AML-193 (cell line): ENCODE measurements at places on chromosomes 6 and 20.

GRCh38 chr6:30914854-30915590, 984 bp downstream of the VARS2 start:
- no peak for DNase-seq

DNA sequence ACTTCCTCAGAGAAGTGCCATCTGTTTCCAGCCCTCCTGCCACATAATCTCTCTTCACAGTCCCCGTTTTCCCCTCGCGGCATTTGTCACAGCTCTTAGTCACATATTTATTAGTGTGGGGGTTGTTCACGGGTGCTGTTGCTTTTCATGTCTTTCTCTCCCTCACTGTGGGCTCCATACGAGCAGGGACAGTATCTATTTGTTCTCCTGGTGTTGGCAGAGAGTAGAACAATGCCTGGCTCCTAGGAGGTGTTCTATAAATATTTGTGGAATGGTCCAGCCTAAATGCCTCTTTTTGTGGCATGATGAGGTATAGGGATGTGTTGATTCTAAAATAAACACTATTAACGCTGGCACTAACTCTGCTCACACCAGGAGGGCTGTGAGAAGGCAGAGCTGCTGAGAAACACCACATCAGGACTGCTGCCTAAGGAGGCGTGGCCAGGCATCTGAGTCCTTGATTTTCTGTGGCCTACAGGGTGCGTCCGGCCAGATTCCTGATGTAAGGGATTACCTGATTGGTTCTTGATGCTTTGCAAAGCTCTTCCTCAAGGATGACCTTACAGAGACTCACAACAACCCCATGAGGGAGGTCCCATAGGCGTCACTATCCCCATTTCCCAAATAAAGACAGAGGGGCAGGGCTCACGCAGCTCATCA, 219.8 kb upstream of the ARID1B start:
- no peak for DNase-seq

- DNase-seq, result no peak
Observed at GRCh38 chr20:48154040-48154765, 368.9 kb upstream of the SULF2 start.

DNA sequence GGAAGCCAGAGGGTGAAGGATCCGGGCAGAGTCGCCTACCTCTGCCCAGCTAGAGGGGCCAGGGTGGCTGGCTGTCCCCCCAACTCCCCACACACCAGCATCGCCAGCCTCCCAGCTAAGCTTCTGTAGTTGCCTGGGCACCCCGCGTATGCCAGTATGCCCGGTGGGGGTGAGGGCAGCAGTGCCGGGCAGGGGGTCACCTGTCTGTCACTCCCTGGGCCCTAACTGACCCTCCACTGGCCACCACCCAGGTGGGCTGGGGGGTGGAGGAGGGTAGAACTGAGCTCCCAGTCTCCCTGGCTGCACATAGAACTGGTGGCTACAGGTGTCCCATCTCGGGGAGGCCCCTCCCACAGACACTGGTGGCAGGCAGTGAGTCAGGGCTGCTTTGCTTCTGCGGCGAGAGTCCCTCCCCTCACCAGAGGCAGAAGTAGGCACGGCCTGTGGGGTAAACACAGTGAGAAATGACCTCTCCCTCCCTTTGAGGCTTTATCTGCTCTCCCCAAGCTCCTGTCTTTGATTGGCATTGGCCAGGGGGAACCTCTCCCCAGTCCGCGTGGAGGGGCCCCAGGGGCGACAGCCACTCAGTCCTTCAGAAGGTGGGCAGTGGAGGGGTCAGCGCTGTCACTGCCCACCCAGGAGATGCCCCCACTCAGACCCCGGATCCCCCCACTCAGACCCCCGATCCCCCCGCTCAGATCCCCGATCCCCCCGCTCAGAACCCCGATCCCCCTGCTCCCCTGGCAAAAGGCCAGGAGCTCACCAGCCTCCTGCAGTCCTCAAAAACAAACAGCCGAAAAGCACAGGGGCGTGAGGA, 2.5 kb downstream of the NTSR1 start:
- peak; percentile 79 for DNase-seq

DNA sequence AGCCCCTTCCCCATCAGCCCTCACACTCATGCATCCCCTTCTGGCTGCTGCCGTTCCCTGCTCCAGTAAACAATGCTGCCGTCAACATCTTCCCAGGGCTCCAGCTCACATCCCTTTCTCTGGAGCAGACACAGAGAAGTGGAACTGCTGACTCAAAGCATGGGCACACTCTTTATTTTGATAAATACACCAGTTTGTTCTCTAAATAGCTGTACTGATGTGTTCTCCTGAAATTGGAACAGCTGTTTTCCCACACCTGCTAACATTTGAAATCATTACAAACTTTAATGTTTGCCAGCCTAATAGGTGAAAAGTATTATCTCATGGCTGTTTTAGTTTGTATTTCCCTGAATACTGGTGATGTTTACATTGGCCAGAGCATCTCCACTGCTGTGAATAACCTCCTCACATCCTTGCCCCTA, 102.1 kb upstream of the NXT1 start:
- no peak for DNase-seq

DNA sequence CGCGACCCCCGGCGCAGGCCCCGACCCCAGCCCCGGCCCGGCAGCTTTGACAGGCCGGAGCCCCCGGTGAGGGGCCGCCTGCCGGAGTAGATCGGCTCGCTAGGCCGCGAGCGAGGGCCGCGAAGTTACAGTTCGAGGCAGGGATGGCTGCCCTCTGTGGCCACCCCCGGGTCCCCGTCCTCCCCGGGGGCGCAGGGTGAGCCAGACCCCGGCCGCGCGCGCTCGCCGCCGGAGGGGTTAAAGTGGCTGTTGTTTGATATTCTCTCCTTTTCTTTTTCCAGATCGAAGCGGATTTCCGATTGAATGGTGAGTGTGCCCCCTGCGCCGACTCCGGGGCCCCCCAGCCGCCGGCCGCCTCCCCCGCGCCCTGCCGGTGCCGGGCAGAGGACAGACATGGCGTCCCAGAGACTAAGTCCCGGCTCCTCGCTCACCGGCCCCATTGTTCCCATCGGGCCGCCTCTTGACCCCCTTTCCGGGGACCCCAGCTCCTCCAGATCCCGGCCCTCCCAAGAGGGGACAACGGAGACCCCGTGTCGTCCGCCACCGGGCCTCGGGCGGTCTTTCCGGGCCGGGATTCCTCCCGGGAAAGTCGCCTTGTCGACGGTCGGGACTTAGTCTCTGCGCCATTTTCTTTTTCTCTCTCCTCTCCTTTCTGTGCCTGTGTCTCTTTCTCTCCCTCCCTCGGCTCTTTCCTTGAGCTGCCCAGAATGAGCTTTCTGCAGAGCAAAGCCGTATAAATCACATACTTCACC, 704 bp downstream of the TOP1 start:
- DNase-seq, result no peak

GRCh38 chr6:150610584-150610983, 10.9 kb downstream of the PLEKHG1 start:
- no peak for DNase-seq

- no peak for DNase-seq
Observed at GRCh38 chr6:154901876-154902552, 93.1 kb upstream of the TIAM2 start.

DNA sequence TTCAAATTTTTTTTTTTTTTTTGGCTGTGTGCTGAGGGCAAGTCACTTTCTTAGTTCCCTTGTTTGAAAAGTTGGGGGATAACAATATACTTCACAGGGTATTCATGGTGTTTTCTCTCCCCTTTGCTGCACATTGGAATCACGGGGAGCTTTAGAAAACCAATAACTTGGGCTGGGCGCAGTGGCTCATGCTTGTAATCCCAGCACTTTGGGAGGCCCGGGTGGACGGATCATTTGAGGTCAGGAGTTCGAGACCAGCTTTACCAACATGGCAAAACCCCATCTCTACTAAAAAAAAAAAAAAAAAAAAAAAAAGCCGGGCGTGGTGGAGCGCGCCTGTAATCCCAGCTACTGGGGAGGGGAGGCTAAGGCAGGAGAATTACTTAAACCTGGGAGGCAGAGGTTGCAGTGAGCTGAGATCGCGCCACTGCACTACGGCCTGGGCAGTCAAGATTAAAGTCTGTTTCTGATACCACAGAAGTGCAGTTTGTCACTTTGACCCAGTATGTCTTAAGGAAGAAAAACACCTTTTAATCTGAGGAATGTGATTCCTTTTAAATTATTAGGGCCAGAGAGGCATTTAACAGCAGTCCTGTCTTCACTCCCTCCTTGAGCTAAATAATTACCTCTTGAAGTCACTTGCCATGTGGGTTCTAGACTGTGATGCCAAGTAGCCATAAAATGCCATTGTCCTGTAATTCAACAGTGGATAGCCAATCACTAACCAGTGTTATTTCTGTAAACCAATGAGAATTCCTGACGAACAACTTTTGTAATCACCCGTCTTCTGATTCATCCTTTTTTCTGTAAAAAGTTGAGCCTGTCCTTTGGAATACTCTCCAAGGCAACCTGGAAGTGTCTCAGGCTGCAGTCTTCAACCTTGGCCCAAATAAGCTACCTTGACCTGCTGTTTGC, 16.1 kb downstream of the SRSF3 start:
- no peak for DNase-seq

GRCh38 chr6:83113258-83113657, 45.8 kb downstream of the DOP1A start:
- DNase-seq, result no peak

- DNase-seq, result no peak
Observed at GRCh38 chr20:3082306-3082951, 2.1 kb downstream of the AVP start.

GRCh38 chr6:33416386-33417127, 1.4 kb downstream of the CUTA start:
- DNase-seq, result no peak

GRCh38 chr20:36688630-36689029, 42.6 kb upstream of the SLA2 start:
- DNase-seq, result no peak

- DNase-seq, result no peak
Observed at GRCh38 chr20:49460916-49461315, 21.6 kb downstream of the KCNB1 start.

- no peak for DNase-seq
Observed at GRCh38 chr6:98842342-98843180, 8.2 kb downstream of the POU3F2 start.

- no peak for DNase-seq
Observed at GRCh38 chr6:47371870-47372255, 62.2 kb upstream of the TNFRSF21 start.

DNA sequence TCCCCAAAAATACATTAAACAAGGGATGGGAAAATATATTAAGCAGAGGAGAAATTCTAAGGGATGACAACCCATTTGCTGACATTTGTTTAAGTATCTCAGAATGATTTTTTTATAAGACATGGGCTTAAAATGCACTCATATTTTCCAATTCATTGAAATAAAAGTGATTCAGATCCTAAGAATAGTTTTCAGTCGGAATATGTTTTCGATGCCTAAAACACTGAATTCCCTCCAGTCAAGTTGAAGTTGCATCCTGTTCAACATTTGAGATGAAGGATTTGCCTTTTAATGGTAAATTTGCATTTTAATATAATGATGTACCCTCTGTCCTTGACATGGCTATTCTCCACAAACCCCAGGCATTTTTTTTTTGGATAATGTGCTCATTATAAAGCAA, 79.3 kb downstream of the PTCHD4 start:
- no peak for DNase-seq

DNA sequence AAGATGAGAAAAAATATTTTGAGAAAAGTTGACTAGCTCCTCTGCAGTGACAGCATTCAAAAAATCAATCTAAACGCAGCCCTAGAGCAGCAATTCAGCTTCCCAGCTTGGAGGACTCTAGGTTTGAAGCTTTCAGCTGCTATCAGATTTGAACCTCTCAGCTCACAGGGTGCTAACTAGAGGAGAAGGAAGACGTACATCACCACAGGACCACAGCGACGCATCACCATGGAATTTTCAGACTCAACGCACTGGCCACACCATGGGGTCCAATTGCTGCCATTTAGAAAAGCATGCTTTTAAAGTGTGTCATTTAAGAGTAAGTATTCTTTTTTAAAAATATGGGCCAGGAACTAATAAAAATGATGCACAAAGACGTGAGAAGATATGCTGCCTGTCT, 45.0 kb upstream of the FUCA2 start:
- no peak for DNase-seq

- no peak for DNase-seq
Observed at GRCh38 chr20:10747019-10747418, 73.2 kb upstream of the JAG1 start.

DNA sequence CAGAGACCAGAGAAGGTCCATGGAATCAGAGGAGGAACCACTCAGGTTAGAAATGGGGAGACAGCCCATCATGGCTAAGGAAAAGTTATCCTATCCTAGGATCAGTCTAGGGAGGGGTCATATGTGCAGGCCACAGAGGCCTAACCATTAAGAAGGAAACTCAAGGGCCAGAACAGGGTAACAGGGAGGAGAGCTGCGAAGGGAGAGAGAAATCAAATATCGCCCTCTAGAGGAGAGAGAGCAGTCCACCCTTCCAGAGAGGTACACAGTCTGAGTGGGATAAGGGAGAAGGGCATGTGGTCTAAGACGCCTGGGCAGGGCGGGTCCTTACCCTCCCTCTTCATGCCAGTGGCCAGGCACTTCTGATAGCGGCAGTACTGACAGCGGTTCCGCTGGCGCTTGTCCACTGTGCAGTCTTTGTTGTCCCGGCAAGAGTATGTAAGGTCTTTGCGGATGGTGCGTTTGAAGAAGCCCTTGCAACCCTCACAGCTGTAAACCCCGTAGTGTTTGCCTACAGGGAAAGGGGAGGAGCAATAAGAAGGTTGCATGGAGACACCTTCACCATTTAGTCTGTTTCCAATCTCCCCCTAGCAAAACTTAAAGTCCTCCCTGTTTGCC, 2.9 kb downstream of the RXRB start:
- peak; percentile 93 for DNase-seq

- DNase-seq, result peak; percentile 87
Observed at GRCh38 chr6:151004383-151005024, 139.0 kb downstream of the MTHFD1L start.

DNA sequence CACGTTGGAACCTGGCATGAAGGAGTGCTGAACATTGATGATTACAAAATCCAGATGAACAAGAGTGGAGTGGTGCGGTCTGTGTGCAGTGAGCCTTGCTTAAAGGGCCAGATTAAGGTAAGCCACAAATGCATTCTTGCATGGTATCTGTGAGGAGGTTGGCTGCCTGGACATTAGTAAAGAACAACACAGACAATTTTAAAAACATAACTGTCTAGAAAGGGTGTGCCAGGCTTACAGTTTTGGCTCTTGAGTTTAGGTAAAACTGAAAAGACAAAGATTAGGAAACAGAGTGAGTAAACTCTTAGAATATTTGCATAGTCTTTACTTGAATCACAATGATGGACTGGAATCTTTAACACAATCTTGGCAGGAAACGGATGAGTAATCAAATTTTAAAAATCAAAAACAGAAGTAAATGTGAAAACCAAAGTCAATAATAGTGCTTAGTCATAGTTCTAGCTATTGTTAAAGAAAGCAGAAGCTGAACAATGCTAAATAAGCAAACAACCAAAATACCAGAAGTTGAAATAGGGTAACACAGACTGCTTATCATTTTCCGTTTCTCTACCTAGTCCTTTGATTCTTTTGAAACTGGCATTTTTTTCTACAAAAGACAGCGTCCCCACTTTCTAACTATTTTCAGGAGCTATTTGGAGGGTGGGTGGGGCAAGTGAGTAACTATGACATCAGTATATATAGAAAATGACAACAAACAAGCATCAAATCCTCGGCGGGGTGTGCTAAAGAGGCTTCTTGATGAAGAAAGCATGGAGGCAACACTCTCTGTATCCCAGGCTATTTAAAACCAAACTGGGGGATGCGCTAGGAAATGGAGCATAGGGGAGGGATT, 185.8 kb upstream of the RAB32 start:
- peak; percentile 60 for DNase-seq
